ENCODE measurements at places on chromosomes 13 and 19. TPM values are rescaled to one million over a fixed set of nuclear protein-coding genes. Genes with fewer than 3 reads are reported as not detected.

GRCh38 chr13:20526664-20527063 is 1.0 kb upstream of the CRYL1 start:
- DNase-seq: no peak

GRCh38 chr19:46760363-46760762 is 14.1 kb upstream of the STRN4 start:
- DNase-seq: no peak

GRCh38 chr13:92463134-92463533 is 763.5 kb upstream of the GPC6 start:
- no peak for DNase-seq

GRCh38 chr19:29404951-29405727 is 120.7 kb upstream of the VSTM2B start:
- no peak for DNase-seq

The LCP1 gene
- 965 TPM for total RNA-seq

DNA sequence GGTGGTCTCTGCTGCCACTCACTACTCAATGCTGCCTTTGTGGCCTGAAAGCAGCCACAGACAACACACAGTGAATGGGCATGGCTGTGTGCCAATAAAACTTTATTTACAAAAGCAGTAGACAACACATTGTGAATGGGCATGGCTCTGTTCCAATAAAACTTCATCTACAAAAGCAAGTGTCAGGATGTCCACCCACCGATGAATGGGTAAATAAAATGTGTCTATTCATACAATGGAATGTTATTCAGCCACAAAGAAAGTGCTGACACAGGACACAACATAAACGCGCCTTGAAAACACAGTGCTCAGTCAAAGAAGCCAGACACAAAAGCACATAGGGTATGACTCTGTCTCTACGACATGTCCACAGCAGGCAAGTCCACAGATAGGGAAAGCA is 20.1 kb downstream of the ZSCAN5A start:
- DNase-seq: no peak

The GRK1 gene
- total RNA-seq: not detected

GRCh38 chr19:7833225-7834099 is 3.4 kb downstream of the EVI5L start:
- DNase-seq: no peak

- no peak for DNase-seq
Observed at GRCh38 chr19:18666317-18666716, 17.2 kb upstream of the CRTC1 start.

DNA sequence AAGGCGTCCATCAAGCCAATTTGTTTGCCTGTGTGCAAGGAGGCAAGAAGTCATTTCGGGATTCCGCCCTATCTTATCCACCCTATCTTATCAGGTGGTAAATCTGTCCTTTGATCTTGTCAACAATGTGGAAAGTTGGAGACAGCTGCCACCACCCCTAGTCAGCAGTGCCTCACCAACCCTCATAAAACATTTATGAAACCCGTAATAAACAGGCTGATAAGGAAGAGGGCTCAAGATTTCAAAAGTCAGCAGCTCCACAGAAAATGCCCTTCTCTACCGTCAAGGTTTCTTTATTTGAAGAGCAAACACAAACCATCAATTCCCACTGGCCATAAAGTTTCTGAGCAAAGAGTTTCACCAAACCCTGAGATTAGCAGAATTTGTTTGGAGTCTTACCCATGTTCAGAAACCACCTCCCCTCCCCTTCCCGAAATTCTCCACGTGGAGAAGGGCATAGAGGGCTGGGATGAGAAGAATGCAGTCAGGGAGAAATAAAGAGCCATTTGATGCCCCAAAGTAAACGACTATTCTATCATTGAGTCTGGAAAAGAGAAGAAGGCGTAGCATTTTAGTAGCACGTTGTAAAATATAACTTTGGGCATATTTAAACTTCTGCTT is 196.0 kb upstream of the GPR12 start:
- no peak for DNase-seq

The CBARP gene
- total RNA-seq: 0.14 TPM
